ENCODE measurements at places on chromosomes 12 and 14.
A peak's percentile ranks its signal among the peaks of the same experiment; 100 is the strongest.

- DNase-seq = no peak
Measured at GRCh38 chr12:8844665-8845064, 22.2 kb downstream of the A2ML1 start.

DNA sequence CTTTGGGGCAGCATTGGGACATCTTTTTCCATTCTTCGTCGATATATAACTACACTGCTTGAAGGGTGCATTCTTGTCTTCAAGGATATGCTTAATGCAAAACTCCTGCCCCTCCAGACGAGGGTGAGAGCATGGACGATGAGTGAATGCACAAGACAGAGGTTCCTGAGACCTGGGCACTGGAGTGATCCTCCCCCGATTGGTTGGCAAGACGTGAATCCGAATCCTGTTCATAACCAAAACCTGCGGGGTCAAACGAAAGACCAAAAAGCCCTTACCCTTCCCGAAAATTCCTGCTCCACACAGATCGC lies 684 bp downstream of the KANSL2 start:
- DNase-seq = no peak

DNA sequence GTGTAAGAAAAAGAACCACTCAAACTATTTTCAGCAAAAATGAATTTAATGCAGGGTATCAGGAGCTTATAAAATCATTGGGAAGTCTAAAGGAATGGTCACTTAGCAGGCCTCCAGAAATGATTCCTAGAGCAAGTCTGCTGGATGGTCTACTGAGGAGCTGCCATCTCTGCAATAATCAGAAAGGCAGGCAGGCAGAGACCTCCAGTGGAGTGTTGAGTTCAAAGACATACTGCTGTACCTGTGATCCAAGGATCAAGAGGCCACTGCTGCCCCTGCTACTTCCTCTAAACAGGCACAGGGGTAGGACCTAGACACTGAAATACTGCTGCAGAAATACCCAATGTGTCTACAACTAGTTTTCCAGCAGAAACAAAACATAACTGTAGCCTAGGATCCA lies 14.5 kb upstream of the KICS2 start:
- no peak for DNase-seq

GRCh38 chr12:47772094-47772660 lies 861 bp upstream of the SLC48A1 start:
- no peak for DNase-seq

GRCh38 chr14:88170333-88170732 lies 152.7 kb downstream of the KCNK10 start:
- DNase-seq = no peak

DNA sequence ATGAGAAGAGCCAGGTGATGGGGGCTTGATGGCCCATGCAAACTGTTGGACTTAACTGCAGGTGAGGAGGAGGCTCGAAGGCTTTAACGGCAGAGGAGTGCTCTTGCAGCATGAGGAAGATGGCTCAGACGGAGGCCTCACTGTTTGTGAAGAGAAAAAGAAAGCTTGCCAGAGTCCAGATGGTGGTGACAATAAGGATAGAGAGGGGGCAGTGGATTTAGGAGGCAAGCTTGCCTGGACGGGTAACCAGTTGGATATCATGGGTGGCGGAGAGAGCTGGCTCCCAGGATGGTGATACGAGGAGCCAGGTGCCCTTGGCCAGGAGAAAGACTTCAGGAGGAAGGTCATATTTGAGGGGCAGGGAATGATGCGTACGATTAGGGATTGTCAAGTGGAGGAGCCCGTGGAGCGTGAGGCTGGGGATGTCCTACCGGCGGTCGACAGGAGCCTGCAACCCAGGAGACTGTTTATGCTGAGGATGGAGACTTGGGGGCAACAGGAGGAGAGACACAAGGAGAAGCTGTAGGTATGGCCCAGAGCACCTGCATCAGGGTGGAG lies 71.8 kb downstream of the CACNA1C start:
- no peak for DNase-seq

GRCh38 chr14:63499701-63500250 lies 43.4 kb downstream of the PPP2R5E start:
- no peak for DNase-seq

DNA sequence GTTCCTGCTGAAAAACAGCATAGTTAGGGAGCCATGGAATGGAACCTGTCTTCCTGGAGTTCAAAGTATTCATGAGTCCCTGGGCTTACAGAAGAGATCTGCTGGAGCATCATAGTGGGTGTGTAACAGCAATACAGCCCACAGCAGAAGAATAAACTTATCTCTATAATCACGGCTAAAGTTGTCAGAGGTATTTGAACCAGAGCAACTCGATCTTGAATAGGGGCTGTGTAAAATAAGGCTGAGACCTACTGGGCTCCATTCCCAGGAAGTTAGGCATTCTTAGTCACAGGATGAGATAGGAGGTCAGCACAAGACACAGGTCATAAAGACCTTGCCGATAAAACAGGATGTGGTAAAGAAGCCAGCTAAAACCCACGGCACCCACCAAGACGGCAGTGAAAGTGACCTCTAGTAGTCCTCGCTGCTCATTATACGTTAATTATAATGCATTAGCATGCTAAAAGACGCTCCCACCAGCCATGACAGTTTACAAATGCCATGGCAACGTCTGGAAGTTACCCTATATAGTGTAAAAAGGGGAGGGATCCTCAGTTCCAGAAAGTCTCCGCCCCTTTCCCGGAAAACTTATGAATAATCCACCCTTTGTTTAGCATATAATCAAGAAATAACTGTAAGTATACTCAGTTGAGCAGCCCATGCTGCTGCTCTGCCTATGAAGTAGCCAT lies 223.4 kb downstream of the PCNX1 start:
- peak; percentile 25 for DNase-seq

GRCh38 chr12:70252832-70253231 lies 9.6 kb downstream of the CNOT2 start:
- DNase-seq = no peak

DNA sequence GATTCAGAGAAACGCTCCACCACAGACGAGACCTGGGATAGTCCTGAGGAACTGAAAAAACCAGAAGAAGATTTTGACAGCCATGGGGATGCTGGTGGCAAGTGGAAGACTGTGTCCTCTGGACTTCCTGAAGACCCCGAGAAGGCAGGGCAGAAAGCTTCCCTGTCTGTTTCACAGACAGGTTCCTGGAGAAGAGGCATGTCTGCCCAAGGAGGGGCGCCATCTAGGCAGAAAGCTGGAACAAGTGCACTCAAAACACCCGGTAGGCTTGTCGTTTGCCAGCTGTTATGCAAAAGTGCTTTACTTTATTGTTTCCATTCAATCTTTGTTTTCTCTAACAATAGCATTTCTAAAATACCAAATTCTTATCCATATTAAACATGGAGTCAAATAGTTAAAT lies 287.3 kb downstream of the NAV3 start:
- DNase-seq = no peak

DNA sequence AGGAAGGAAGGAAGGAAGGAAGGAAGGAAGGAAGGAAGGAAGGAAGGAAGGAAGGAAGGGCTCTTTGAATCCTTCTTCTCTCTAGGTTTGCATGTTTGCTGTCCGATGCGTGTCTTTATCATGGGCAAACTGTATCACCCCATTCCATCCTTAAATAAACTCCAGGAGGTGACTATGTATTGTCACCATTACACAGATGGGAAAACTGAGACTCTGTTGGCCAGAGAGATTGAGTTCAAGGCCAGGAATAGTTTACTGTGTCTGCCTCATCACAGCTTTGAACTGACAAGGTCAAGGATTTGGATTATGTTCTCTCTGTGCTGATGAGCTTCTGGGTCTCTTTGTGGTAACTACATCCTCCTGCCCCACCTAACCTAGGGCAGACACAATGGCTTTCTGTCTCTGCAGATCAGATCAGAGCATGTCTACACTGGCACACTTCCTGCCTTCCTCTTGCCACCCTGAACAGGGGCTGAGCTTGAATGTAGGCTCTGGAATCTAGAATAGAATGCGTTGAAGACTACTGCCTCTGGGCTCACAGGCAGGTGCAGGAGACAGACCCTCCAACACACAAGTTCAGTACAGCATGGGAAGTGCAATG lies 78.9 kb upstream of the MAP1LC3B2 start:
- no peak for DNase-seq

- DNase-seq = no peak
Measured at GRCh38 chr14:33938131-33938949, 12.5 kb downstream of the EGLN3 start.

DNA sequence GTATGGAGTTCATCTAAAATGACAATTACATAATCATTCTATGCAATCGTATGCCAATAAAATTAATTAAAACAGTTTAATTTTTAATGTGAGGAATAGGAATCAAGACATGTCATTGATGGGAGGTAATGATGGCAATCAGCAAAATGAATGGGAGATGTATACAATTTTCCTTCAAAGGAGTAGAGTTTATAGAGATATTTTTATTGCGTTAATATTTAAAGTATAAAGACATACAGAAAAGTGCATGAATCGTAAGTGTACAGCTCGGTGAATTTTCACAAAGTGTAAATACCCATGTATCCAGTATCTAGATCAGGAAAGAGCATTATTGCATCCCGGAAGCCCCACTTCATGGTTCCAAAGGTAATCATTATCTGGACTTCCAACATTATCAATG lies 1.2 kb downstream of the MIPOL1 start:
- no peak for DNase-seq

- DNase-seq = no peak
Measured at GRCh38 chr12:3614806-3615466, 123.9 kb downstream of the PRMT8 start.

GRCh38 chr12:12477532-12477890 lies 85.2 kb downstream of the DUSP16 start:
- no peak for DNase-seq

DNA sequence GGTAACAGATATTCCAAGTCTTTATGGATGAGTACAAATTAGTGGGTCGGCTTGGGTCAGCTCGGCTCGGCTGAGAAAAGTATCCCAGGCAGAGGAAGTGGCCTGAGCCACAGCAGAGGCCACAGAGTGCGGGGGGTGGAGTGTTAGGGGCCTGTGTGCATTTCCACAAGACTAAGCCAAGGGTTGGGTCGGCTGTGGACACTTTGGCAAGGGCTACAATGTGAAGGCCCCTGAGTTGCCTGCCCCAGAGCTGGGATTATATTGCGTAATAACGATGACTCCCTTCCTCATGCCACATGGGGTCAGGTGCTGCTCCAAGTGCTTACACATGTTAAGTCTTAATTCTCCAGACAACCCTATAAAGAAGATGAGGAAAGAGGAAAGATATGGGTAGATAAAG lies 11.4 kb downstream of the EVL start:
- DNase-seq = no peak

DNA sequence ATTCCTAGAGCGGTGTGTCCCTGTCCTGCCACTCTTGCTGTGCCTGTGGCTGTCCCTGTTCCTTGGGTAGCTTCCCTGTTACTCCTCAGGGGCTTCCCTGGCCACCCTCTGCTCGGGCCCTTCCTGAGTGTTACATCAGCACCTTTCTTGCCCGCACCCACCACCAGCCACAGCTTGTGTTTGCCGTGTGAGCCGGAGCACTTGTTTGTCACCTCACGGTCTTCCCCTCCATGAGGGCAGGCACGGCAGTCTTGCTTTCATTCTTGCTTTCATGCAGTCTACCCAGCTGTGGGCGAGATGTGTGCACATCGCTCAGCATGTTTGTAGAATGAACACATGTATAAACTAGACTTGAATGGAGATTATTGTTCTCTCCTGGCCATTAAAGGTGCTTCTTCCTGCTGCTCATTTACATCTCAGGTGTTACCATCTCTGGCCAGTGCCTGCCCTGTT lies 42.0 kb downstream of the TRAF3 start:
- DNase-seq = peak; percentile 87
